CD8-positive, alpha-beta memory T cell (primary cell): ENCODE measurements at places on chromosomes 6 and 20. TPM values are rescaled to one million over a fixed set of nuclear protein-coding genes. Genes with fewer than 3 reads are reported as not detected.

The OR2H2 gene
- total RNA-seq, result not detected

The SLC26A8 gene
- not detected for total RNA-seq

The SSTR4 gene
- total RNA-seq, result not detected

DNA sequence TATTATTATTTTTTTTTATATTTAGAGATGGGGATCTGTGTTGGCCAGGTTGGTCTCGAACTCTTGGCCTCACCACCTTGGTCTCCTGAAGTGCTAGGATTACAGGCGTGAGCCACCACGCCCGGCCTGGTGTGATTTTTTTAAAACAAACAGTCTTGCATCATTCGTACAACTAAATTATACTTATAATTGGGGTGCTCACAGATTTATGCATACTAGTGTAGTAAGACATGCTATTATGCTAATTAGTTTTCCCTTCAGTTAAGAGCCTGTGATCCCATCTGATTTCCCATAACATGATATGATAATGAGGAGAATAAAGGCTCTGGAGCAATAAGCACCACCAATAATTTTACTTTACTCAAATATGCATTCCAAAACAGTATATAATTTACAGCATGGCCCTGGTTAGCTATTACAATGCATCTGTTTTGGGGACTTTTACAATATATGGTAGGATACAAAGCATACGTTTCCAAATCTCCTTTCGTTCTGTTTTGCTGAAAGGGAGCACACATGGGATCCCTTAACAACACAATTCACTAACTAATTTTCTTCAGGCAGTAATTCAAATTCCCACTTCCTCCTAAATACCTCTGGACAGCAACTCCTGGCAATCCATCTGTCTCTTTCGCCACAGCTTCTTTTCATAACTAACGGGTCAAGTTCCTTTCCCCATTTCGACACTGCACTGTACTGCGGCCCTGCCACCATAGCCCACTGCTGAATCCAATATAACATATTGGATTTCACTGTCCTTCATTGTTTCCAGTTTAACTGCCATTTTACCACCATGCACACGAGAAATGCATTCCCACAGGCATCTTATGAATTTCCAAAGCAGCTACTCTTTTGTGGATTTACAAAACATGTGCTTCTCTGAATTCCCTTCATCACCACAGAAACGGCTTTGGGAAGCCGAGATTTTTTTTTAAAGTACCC lies 1.7 kb downstream of the NUDT3 start:
- no peaks in the 10 kb centered on the region for H3K36me3 ChIP-seq
- DNase-seq, result no peak
- peaks cover 10% of the 10 kb centered on the region for H3K4me1 ChIP-seq
- peak overlapping the region; percentile 79 for H3K27ac ChIP-seq
- H3K27me3 ChIP-seq, result no peaks in the 10 kb centered on the region

The VNN1 gene
- total RNA-seq, result not detected

DNA sequence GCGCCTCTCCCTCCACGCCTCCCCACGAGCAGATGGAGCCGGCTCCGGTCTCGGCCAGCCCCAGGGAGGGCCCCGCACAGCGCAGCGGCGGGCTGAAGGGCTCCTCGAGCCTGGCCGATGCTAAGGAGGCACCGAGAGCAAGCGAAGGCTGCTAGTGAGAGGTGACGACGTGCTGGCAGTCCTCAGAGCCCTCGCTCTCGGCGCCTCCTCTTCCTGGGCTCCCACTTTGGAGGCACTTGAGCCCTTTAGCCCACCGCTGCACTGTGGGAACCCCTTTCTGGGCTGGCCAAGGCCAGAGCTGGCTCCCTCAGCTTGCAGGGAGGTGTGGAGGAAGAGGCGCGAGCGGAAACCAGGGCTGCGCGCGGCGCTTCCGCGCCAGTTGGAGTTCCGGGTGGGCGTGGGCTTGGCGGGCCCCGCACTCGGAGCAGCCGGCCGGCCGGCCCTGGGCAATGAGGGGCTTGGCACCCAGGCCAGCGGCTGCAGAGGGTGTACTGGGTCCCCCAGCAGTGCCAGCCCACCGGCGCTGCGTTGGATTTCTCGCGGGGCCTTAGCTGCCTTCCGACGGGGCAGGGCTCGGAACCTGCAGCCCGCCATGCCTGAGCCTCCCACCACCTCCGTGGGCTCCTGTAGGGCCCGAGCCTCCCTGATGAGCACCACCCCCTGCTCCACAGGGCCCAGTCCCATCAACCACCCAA lies 2.5 kb upstream of the TMEM14C start:
- no peaks in the 10 kb centered on the region for H3K27me3 ChIP-seq
- H3K27ac ChIP-seq, result peak overlapping the region; percentile 34
- H3K4me1 ChIP-seq, result peaks cover 35% of the 10 kb centered on the region
- H3K36me3 ChIP-seq, result no peaks in the 10 kb centered on the region
